ENCODE measurements at places on chromosomes 11 and 22.
A peak's percentile ranks its signal among the peaks of the same experiment; 100 is the strongest.

GRCh38 chr11:44884056-44884455 lies 66.6 kb downstream of the TP53I11 start:
- no peak for DNase-seq

DNA sequence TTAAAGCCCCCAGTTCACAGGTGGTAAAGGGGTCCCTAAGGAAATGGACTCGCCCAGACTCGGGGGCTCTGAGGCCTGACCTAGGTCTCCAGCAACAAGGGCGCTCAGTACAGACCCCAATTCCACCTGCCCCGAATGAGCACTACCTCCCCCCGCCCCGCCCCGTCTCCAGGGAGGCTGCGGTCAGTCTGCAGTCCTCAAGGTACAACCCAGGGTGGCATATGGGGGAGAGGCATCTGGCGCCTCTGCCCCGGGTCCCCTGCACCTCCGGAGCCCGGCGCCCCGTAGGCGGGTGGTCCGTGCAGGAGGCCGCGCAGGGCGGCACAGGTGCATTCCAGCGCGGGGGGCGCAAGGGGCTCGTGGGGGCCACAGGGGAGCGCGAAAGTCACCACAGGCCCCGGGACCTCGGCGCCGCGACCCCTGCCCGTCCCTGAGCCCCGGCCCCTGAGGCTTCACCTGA lies 361 bp downstream of the CTSD start:
- no peak for DNase-seq

DNA sequence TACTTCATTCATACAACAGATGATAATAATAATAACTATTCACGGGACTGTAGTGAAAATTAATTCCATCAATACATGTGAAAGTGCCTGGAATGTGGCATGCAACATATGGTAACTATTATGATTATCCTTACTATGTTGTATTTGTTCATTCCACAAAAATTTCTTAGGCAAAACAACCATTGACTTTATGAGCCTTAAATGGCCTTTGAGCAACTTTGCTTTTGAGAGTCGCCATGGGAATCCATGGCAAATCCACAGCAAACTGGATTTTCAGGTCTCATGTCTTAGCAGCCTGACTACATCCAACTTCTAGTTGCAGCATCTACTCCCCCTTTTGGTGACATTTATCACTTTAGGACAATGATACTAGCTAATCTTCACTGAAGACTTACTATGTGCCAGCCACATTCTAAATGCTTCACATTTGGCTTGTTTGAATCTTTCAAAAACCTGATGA lies 56.8 kb downstream of the SLC1A2 start:
- no peak for DNase-seq

GRCh38 chr22:30969532-30970355 lies 679 bp downstream of the TUG1 start:
- DNase-seq, result peak; percentile 72

DNA sequence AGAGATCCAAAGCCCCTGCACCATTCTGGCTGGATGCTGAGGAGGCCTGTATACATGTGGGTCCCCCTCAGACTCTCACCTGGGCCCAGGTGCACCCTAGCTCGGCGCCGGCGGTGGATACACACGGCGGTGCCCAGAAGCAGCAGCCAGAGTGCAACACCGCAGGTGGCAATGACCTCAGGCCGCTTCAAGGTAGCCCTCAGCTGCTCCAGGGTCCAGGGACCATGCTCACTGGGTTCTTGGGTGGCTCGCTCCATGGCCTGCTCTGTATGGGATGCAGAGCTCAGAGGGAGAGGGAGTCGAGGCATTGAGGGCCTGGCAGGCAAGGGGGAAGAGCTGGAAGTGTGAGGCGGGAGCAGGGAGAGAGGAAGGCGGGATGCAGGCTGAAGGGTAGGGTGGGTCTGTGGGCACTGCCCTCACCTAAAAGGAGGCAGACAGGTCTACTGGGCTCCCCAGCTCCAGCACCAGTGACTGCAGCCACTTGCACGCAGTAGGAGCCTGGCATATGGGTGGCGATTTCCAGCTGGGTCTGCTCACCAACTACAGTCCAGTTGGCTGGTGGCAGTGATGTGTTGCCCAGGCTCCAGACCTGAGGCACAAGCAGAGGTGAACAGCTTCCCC lies 3.8 kb downstream of the ROBO4 start:
- no peak for DNase-seq

Data from femur (tissue), 1 donor.